ENCODE measurements at places on chromosomes 11 and 22.

GRCh38 chr22:21587803-21588611 lies 20.5 kb downstream of the UBE2L3 start:
- peak; percentile 45 for DNase-seq

DNA sequence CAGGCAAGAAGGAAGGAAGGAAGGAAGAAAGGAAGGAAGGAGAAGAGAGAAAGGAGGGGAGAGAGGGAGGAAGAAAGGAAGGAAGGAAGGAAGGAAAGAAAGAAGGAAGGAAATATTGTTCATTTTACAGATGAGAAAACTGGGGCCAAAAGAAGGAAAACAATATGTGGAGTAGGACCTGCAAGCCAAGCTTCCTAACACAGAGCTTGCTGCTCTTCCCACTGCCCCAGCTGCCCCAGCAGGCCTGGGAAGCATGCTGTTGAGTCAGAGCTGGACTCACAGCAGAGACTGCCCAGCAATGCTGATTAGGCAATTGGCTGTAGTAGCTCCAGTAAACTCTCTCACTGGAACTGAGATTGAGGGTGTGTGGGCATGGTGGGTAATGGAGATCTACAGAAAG lies 42.6 kb upstream of the SMCO4 start:
- DNase-seq = peak; percentile 86

- DNase-seq = no peak
Measured at GRCh38 chr22:35479359-35479758, 61.3 kb upstream of the RASD2 start.

- DNase-seq = peak; percentile 67
Measured at GRCh38 chr11:94741022-94741679, 27.0 kb upstream of the AMOTL1 start.

DNA sequence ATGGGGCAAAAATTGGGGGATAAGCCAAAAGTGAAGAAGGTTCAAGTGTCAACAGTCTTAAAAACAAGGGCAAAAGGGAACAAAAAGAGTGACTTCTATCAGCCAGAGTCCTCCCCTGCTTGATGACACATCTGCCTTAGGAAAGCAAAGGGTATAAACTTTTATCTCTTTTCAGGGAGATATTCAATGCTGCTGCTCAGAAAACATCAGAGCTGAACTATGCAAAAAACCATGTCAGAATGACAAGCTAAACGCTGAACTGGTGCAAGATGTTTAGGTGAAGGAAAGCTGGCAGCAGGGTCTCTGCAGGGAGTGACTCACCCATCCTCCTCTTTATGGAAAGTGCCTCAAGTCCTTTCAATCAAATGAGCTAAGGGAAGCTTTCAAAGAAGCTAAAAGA lies 24.7 kb downstream of the ALG9 start:
- DNase-seq = peak; percentile 50

- DNase-seq = no peak
Measured at GRCh38 chr11:72497731-72498130, 63.4 kb upstream of the CLPB start.

DNA sequence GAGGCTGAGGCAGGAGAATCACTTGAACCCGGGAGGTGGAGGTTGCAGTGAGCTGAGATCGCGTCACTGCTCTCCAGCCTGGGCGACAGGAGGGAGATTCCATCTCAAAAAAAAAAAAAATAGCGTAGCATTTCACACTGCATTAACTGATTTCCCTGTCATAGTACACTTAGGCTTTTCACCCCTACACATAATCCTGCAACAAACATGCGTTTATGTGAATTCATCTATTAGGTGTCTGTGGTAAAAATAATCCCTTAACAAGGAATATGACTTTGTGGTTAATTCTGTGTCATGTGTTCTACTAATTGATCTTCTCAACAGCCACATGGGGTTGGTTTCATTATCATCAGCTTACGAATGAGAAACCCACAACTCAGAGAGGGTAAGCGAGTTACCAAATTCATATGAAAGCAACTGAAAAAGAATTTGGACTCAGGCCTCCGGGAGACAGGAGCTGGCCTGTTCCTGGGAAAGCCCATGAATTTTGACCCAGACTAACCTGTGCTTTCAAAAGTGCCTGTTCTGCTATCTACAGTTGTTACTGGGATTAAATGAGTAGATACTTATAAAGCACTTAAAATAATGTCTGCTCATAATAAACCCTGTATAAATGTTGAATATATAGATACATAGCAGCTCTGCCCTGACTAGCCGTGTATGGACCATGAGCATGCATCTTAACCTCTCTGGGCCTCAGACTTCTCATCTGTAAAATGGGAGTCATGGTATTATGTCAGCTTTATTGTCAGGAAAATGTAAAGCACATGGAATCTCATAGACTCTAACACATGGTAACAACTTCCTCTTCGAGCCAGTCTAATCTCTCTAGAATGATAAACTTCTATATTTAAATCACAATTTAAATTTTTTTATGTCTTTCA lies 36.6 kb downstream of the KCNJ1 start:
- DNase-seq = no peak

GRCh38 chr11:42657169-42657568 lies 654.6 kb upstream of the API5 start:
- no peak for DNase-seq

DNA sequence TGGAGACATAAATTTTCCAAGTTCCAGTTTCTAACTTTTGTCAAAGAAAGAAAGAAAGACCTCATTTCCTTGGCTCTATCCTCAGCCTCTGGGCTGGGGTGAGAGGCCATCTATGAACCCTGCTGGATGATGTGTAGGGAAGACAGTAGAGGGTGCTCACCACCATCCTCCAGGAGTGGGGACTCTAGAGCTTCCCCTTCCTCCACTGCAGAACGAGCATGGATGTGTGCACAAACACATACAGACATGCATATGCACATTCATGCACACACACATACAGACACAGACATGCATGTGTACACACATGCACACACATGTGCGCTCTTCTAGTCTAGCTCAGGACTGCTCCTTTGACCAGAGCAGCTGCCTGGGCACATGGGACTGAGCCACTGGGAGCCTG lies 565.8 kb downstream of the BUD13 start:
- DNase-seq = no peak

DNA sequence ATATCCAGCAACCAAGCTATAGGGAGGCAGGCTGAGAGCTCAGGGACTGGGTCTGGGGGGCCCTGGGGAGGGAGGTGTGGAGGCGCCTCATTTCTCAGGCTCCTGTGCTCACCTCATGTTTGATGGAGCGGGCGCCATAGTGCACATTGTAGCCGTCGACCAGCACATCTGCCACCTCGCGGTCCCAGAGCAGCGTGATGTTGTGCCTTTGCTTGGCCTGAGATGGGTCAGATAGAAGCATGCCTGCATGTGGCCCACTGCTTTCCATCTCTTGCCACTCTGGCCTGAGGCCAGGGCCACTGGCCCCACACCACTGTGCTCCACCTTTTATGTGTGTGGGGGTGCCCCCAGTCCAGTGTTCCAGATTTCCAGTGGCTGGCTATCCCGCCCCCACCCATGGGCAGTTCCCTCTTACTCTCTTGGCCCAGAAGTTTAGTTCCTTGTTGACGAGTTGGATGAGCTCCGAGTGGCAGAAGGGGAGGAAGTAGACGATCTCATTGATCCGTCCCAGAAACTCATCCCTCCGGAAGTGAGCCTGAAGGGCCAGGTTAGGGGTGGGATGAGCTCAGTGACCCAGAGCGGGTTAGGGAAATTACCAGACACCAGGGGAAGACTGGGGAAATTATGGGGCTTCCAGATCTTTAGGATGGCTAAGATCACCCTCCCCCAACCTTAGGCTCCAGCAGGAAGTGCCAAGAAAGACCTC lies 50.1 kb upstream of the PHOX2A start:
- DNase-seq = no peak

GRCh38 chr22:26689513-26690301 lies 32.3 kb downstream of the MIAT start:
- DNase-seq = no peak

DNA sequence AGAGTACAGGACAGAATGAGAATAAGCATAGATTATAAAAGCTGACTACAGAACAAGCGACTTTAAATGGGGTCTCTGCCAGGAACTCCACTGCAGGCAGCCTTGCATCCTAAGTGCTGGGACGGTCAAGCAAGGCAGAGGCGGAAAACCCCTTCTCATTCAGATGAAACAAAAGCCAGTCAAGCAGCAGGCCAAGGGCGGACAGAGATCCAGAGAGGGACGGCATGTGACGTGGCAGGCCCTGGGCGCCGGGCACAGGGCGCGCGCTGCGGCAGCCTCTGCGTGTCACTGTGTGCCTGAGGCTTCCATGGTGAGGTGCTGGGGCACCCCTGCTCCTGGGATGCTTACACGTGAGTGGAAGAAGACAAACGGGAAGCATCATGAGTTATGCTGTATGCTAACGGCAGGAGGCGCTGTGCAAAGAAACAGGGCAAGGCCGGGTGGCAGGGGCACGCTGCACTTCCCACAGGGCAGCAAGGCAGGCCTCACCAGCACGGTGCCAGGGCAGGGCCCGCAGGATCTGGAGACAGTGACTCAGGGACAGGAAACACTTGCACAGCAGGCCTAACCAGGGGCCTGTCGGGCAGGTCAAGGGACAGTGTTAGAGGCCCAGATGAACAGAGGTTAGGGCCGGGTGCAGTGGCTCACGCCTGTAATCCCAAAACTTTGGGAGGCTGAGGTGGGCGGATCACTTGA lies 6.2 kb downstream of the TOLLIP start:
- DNase-seq = no peak

GRCh38 chr11:20388096-20389055 lies 860 bp downstream of the PRMT3 start:
- DNase-seq = peak; percentile 25

DNA sequence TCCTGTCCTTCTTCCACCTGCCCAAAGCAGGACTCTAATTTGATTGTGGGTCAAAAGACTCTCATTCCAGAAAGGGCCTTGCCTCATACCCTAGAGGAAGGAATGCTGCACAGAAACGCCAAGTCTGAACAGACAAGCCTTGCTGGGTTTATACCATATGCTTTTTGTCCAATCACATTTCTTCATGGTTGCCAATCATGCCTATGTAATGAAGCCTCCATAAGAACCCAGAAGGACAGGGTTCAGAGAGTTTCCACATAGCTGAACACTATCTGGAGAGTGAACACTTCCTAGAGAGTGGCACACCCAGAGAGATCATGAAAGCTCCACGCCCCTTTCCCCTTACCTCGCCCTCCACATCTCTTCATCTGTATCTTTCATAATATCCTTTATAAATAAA lies 4.8 kb upstream of the SAA2 start:
- no peak for DNase-seq

DNA sequence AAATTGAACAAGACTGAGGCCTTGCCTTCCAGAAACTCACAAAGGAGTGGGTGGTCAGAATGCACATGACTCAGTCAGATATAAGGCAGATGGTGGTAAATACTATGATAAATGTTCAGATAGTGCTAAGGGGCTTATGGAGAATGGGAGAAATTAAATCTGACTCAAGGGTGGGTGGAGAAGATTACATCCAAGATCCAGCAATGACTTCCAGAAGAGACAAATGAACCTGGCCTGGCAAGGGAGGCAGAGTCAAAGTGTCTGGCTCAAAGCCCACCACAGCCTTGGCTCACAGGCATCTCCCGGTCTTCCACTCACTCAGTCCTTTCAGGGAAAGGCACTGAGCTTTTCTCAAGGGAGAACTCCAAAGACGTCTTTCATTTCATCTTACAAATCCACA lies 6.1 kb upstream of the ZBTB16 start:
- no peak for DNase-seq

DNA sequence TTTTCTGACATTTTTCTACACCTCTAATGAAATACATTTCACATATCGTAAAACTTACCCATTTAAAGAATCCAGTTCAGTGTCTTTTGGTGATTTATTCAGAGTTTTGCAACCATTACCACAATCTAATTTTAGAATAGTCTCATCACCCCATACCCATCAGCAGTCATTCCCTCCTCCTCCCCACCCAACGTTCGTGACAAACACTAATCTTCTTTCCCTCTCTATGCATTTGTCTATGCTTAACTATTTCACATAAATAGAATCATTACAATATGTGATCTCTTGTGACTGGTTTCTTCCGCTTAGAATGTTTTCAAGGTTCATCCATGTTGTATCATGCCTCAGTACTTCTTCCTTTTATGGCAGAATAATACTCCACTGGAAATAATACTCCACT lies 9.5 kb downstream of the TTC28 start:
- peak; percentile 71 for DNase-seq

GRCh38 chr22:37119872-37120271 lies 10.4 kb upstream of the TMPRSS6 start:
- no peak for DNase-seq

- DNase-seq = peak; percentile 86
Measured at GRCh38 chr11:122209619-122210366, 93.8 kb upstream of the BLID start.

DNA sequence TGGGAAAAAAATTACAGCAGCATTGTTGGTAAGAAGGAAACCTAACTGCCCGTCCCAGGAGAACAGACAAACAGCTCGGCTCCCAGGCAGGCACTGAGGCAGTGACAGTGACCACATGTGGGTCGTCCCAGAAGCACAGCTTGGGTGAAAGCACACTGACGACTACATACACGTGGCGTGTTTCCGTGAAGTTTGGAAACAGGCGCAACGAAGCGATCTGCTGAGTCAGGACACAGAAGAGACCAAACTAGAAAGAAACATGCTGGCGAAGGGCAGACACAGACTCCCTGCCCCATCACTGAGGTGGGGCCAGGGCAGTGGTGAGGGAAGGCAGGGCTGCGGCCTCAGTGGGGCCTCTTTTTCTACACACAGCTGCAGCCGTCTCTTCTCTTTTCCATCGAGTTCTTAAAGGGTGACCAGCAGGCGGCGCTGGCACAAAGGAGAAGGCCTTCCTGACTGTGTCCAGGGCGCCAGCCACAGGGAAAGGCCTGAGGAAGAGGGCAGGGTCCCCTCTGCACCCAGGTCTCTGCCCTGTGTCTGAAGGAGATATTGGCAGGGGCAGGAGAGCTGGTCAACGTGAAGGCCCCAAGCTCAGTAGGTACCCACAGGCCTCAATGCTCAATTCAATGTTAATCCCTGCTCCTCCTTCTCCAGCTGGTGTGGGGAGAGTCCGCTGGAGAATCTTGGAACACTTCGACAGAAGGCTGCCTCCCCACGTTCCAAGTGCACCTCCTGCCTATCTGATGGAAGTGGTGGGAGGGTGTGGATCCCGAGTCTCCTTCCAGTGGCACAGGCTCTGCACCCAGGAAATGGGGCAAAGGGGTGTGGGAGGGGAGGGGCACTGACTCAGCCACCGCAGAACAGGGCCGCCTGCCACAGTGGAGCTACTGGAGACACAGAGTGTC lies 19.9 kb downstream of the CARS1 start:
- peak; percentile 68 for DNase-seq

- DNase-seq = no peak
Measured at GRCh38 chr11:107453594-107454286, 3.9 kb downstream of the CWF19L2 start.

DNA sequence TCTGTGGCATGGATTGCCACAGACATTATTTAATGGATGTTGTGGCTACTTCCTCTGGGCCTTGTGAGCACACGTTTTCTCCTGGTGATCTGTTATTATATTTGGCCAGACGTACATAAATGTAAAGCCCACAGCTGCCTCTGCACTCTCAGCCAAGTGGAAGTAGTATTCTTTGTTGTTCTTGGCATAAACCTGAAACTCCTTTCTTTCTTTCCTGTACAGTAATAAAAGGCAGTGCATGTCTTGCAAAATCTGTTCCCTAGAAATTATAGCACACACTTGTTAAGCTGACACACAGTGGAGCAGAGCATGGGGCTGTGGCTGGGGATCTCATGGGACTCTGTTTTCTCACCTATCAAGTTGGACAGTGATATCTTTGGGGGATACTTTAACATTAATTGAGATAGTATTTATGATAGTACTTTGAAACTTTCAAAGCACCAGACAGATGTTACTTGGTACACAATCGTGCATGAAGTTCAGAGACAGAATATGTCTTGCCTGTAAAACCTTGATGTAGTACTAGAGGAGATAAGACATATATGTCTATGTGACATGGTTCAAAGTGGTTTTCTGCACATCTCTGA lies 20.9 kb downstream of the PANX1 start:
- peak; percentile 38 for DNase-seq

- DNase-seq = no peak
Measured at GRCh38 chr11:33988586-33989370, 62.8 kb upstream of the CAPRIN1 start.
